A673 (cell line): ENCODE measurements at places on chromosomes 3 and 15. TPM values are rescaled to one million over a fixed set of nuclear protein-coding genes. Genes with fewer than 3 reads are reported as not detected.

GOLGA8J gene
- total RNA-seq = 0.22 TPM in 1 of 2 replicates, not detected in the other

NTRK3 gene
- total RNA-seq = not detected in 2 replicates

TMEM45A gene
- 3.4 and 5.0 TPM in 2 replicates for total RNA-seq

CASR gene
- not detected in 2 replicates for total RNA-seq

DNA sequence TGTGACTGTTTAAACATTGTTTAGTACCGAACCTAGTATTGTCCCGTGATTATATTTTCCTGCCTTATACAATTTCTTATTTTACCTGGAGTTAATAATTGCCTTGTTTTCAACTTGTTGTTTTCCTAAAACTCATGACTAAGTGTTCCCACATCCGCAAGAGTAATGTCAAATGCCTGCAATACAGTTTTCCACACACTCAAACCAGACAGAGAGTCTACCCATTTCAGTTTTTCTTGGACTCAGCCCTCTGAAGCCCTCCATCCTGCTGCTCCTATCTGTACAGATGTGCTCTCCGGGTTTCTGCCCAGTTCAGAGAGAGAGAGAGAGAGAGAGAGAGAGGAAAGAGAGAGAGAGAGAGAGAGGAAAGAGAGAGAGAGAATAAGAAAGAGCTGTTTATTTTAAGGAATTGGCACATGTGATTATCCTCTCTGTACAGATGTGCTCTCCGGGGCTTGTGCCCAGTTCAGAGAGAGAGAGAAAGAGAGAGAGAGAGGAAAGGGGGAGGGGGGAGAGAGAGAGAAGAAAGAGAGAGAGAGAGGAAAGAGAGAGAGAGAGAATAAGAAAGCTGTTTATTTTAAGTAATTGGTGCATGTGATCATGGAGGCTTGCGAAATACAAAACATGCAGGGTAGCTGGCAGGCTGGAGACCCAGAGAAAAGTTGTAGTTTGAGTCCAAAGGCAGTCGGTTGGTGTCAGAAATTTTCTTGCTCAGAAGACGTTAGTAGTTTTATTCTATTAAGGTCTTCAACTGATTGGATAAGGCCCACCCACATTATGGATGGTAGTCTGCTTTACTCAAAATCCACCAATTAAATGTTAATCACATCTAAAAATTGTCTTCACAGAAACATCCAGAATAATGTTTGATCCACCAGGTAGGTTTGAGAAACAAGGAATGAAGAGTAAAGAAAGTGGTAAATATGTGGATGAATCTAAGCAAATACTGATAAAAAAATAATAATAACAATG, 104.1 kb upstream of the GOLGA8J start:
- H3K4me3 ChIP-seq = no peak overlapping the region
- H3K27ac ChIP-seq = no peak overlapping the region
- DNase-seq = no peak
- no peaks in the 10 kb centered on the region for H3K36me3 ChIP-seq

DNA sequence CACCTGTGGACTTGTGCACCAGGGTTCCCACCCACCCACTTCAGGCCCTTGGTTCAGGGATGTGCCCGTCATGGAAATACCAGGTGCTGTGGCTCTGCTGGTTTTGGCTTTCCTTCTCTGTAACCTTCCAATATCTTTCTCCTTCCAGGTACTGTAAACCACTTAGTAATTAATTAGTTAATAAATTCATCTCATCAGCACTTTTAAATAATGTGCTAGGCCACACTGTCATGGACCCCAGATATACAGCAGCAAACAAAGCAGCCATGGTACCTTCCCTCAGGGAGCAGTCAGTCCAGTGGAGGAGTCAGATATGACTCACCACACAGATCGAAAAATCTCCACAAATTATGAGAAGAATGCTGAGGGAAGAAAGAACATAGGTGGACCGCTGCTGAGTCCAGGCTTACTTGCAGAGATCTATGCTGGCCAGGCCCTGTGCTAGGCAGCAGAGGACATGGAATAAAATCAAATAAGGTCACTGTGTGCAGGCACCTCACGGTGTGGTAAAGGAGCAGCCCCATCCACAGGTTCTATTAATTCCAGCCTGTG, 6.8 kb upstream of the GATA2 start:
- H3K27me3 ChIP-seq = no peaks in the 10 kb centered on the region
- DNase-seq = no peak
- no peaks in the 10 kb centered on the region for H3K4me1 ChIP-seq
- no peak overlapping the region for H3K4me3 ChIP-seq

- DNase-seq = no peak
- no peaks in the 10 kb centered on the region for H3K36me3 ChIP-seq
- H3K27ac ChIP-seq = no peak overlapping the region
- peaks cover 13% of the 10 kb centered on the region for H3K27me3 ChIP-seq
Observed at GRCh38 chr3:195753581-195753980, 32.8 kb downstream of the MUC20 start.

- no peak for DNase-seq
- no peak overlapping the region for H3K27ac ChIP-seq
- no peaks in the 10 kb centered on the region for H3K27me3 ChIP-seq
- no peaks in the 10 kb centered on the region for H3K36me3 ChIP-seq
Observed at GRCh38 chr3:119630128-119630879, 30.1 kb downstream of the POPDC2 start.

DNA sequence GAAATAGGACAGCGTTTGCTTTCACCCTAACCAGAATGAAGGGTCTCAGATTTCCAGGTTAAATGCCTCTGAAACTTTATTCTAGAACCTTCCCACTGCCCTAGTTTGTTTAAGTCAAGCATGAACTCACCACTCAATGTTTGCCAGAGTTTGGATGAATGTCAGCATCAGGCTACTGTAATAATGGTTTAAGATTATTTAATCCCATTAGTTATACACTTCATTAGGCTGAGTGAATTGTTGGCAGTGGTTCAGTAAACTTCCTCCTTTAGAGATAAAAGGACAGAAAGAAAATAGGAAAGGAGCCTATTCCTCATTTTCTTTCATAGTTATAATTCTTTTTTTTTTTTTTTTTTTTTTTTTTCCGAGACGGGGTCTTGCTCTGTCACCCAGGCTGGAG, 401.9 kb upstream of the TPRG1 start:
- H3K4me3 ChIP-seq = no peak overlapping the region
- H3K36me3 ChIP-seq = no peaks in the 10 kb centered on the region
- no peak overlapping the region for H3K27ac ChIP-seq
- peak; percentile 78 for DNase-seq

GRCh38 chr15:92128788-92129187, 264.9 kb upstream of the ST8SIA2 start:
- H3K4me3 ChIP-seq = no peak overlapping the region
- no peak for DNase-seq
- H3K36me3 ChIP-seq = no peaks in the 10 kb centered on the region
- H3K27me3 ChIP-seq = no peaks in the 10 kb centered on the region
- no peak overlapping the region for H3K27ac ChIP-seq
- H3K4me1 ChIP-seq = no peaks in the 10 kb centered on the region

DNA sequence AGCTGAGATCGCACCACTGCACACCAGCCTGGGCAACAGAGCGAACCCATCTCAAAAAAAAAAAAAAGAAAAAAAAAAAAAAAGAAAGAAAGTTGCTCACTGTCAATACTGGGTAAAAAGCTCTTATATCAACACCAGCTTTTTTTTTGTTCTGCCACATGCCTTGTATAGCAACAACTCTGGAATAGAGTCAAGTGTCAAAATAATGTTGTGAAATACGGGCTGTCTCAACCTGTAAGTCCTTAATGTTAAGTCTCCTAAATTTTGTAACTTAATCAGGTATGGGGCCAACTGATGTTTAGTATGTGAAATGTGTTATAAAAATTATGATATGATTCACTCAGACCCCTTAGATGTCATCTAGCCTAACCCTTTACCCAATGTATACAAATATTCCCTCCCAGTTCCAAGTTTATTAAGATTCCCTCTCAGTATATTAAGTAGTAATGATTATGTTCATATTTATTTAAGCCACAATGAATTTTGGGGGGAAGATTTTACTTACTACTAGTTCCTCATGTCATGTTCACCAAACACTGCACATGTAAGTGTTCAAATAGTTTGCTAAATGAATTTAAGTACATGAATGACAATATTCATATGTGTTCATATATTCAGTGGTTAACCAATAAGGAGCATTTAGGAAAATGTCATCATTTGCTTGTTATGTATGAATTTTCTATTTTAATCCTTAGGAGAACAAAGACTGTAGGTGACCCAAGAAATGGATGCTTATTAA, 52.2 kb downstream of the GPR160 start:
- H3K4me3 ChIP-seq = no peak overlapping the region
- H3K27ac ChIP-seq = no peak overlapping the region
- no peaks in the 10 kb centered on the region for H3K4me1 ChIP-seq
- peaks cover 37% of the 10 kb centered on the region for H3K36me3 ChIP-seq
- no peaks in the 10 kb centered on the region for H3K27me3 ChIP-seq
- DNase-seq = no peak

DNA sequence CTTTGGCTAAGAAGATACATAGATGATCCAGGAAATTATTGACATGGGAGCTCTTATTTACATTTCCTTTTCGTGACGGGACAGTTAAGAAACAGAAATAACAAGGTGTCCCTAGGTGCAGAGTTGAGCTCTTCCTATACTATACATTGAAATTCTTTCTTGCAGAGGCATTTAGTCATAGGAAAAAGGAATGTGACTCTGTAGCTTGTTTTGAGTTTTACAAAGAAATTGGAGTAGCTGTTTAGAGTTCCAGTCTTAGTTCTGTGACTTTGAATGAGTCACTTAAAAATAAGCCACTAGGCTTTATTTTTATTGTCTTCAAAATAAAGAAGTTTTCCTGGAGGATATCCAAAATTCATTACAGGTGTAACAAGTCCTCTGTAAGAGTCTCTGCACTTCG, 723.5 kb upstream of the SGO1 start:
- no peak overlapping the region for H3K27ac ChIP-seq
- H3K36me3 ChIP-seq = no peaks in the 10 kb centered on the region
- H3K4me3 ChIP-seq = no peak overlapping the region
- H3K4me1 ChIP-seq = no peaks in the 10 kb centered on the region
- no peak for DNase-seq

GRCh38 chr15:76588811-76589747, 252.5 kb downstream of the ISL2 start:
- DNase-seq = peak; percentile 24
- H3K27ac ChIP-seq = no peak overlapping the region
- H3K27me3 ChIP-seq = no peaks in the 10 kb centered on the region

GRCh38 chr3:140843656-140844055, 98.0 kb upstream of the SLC25A36 start:
- H3K4me3 ChIP-seq = no peak overlapping the region
- no peak for DNase-seq
- H3K36me3 ChIP-seq = no peaks in the 10 kb centered on the region

GRCh38 chr15:67547836-67548235, 5.3 kb downstream of the MAP2K5 start:
- H3K4me1 ChIP-seq = peaks cover 35% of the 10 kb centered on the region
- no peak overlapping the region for H3K4me3 ChIP-seq
- no peak for DNase-seq
- H3K27me3 ChIP-seq = no peaks in the 10 kb centered on the region
- peaks cover 13% of the 10 kb centered on the region for H3K36me3 ChIP-seq
